ENCODE measurements at places on chromosomes 5 and 9.

DNA sequence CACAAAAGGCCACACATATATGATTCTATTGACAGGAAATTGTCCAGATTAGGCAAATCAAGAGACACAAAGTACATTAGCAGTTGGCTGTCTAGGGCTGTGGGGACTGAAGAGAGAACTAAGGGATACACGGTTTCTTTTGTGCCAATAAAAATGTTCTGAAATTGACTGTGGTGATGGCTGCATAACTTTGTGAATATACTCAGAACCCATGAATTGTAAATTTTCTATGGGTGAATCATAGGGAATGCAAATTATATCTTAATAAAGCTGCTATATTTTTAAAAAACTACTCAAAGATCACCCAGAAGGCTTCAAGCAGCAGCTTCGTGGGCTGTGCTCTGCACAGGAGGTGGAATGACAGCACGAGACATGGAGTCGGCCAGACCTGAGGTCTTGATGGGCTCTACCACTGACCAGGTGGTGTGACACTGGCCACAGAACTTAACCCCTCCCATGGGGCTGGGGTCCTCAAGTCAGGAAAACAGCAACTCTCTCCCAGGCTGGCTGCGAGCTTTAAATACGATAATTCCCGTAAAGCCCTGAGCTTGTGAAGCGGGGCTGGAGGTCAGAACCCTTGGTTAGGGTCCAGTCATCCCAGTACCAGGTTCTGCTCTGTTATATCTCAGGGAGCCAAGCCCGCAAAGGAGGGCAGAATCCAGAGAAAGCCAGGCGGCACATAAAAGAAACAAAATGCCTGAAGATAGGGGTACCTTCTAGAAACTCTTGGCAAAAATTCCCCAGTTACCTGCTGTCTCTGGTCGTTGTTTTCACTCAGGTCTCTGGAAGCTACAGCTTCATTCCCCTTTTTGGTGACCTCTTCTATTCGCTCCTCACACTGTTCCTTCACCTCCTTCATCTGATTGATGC is 59.1 kb downstream of the GOLM1 start:
- no peak for DNase-seq

DNA sequence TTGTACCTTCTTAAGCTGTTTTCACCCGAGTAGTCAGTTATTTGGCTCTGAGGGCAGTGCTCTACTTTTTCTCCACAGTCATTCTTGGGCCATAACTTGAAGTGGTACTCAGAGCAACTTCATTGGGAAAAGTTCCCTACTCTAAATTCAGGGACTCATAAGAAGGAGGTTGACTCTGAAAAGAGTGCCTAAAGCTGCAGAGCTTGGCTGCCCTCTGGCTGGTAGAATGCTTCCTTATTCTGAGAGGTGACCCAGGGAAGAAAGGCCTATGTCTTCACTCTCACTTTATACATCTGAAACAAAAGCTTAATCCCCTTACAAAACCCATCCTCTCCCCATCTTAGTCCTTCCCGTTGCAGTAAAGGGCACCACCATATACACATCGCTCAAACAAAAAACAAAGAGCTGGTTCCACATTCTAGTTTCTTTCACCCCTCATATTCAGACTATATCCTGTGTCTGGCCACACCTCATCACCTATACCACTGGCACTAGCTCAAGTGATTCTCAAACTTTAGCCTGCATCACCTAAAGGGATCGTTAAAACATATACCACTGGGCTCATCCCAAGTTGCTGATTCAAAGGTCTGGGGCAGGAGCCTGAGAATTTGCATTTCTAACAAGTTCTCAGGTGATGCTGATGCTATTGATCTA is 7.9 kb downstream of the IGIP start:
- no peak for DNase-seq

- no peak for DNase-seq
Measured at GRCh38 chr5:105501315-105501714, 1938.7 kb upstream of the NUDT12 start.

DNA sequence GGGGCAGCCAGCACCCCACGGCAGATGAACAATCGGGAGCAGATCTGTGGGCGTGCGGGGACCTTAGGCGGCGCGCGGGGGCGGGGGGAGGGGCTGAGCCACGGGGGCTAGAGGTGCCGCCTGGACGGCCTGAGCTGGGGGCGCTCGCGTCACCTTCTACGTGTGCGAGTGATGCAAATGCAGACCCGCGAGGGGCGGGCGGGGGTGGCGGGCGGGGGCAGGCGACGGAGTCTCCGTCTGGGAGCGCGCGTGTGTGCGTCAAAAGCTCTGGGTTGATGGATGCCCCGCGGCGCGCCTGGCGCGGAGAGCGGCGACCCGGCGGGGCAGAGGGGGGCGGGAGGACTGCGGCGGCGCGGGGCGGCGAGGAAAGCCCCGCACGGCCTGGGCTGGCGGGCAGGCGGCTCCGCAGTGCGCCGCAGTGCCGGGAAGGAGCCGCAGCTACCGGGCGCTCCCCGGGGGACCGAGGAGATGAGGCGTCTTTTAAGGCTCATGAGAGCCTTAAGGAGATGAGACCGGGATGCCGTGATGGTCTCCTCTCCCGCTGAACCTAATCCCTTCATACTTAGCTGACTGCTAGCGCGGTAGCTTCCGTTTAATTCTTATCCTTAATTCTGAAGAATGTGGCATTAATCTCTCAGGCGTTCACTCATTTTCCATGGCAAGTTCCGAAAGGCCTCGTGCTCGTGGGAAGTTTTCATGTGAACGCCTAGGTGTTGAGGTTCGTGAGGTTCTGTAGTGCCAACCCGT is 1.5 kb downstream of the SV2C start:
- peak; percentile 27 for DNase-seq

GRCh38 chr5:57429513-57430120 is 53.0 kb downstream of the ACTBL2 start:
- no peak for DNase-seq

GRCh38 chr5:130868186-130868840 is 296.7 kb downstream of the HINT1 start:
- no peak for DNase-seq

- DNase-seq, result no peak
Measured at GRCh38 chr9:26727471-26727870, 165.1 kb downstream of the CAAP1 start.

DNA sequence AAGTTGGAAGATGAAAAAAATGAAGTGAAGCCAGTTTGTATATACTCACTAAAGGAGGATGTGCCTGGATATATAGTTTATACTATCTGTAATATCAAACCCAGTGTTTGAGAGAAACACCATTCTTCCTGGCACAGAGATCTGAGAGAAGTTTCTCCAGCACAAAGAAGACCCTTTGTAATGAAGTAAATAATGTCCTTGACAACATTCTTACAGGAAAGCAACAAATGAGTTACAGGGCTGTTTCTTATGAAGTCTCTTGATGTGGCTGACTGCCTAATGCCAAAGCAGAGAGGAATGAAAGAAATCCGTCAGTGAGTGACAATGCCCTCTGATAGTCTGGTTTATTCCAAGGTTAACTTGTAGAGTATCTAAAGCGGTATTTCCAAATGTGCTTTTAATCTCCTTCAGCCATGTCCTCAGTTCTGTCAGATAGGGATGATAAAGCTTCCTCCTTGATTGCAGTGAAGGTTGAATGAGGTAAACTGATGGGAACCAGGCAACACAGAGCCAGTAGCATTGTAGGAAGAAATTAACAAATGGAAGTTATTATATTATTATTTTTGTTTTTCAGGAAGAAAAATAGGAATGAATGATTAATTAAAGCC is 123.1 kb upstream of the ZNF608 start:
- no peak for DNase-seq

GRCh38 chr9:16290169-16290568 is 580.3 kb downstream of the BNC2 start:
- no peak for DNase-seq

DNA sequence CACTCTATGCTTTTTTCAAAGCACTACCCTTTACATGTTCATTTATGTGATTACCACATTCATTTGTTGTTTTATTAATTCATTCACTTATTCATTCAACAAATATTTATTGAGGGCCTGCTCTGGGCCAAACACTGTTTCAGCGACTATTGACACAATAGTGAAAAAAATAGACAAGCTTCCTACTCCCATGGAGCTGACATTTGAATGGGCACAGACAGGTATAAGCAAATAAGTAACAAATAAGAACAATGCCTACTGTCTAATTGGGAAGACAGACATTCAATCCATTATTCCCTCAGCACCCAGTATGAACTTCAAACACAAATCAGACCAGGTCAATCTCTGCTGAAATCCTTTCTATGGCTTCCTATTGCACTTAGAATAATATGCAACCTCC is 156.9 kb upstream of the NR3C1 start:
- no peak for DNase-seq

Measured in NCI-H1930 (cell line).